Ascending aorta (tissue), 2 donors: ENCODE measurements at places on chromosomes 2 and 18.

GRCh38 chr2:239958473-239958765 is 66.7 kb downstream of the NDUFA10 start:
- DNase-seq, result no peak

DNA sequence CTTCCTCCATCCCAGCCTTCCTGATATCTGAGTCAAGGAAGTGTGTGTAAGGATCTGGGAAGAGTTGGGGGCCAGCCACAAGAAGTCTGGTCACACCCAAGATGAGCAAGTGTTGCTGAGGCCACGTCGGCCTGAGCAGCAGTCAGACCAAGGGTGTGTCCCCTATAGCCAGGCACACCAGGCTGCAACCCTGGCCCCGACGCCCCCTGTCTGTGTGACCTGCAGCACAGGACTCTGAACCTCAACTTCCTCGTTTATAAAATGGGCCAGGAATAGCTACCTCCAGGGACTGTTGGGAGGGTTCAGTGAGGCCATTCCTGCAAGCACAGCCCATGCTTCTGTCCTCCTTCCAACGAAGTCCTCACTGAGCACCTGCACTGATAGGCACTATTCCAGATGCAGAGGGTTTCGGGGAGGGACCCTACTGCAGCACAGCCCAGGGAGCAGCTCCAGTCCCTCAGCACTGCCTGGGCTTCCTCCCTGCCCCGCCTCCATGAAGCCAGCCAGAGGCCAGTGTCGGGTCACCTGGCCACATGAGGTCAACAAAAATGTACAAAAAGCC is 13.3 kb downstream of the LIMS2 start:
- peak; percentile 72 for DNase-seq

GRCh38 chr2:64785245-64785644 is 131.5 kb upstream of the SERTAD2 start:
- no peak for DNase-seq

DNA sequence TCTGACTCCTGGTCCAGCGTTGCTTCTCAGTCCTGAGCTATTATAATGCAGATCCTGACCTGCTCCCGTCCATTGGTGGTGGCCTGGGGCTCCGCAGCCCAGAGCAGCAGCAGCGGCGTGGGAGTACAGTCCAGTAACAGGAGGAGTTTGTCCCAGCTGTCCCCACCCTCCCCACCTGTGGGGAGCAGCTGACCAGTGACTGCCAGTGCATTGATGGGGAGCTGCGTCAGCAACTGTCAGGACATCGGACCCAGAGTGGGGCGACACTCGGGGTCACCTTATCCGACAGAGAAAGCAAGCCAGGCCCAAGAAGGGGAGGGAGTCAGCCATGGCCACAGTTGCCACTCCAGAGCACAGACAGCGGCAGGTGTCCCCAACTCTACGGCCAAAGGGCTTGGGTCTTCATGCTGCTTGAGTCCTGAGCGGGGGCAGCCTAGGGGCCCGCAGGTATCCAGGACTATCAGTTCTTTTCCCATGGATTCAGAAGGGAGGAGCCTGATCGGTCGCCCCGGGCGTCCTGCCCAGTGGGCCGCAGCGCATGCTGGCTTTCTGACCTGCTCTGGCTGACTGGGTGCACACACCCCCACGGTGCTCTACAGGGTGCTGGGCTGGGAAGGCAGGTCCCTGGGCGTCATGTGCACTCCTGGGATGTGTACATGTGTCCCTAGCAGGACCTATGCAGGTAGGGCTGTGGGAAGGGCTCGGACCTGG is 29.7 kb downstream of the DNMT3A start:
- no peak for DNase-seq

GRCh38 chr2:197205585-197206215 is 104.9 kb downstream of the ANKRD44 start:
- DNase-seq, result no peak

DNA sequence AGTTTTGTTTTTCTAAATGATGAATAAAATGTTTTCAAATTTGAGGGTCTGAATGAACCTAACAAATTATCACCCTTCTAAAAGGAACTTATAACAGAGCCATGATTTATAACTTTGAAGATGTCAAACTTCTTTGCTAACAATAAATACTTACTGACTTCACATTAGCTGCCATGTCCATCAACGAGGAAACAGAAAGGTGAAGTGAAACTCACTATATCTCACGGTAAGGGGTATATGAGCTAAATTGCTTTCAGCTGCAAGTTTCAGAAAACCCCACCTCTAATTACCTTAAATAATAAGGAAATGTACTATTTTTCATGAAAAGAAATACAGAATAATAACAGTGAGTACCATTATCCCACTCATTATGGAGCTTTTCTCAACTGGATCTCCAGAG is 350.8 kb upstream of the NT5C1B start:
- DNase-seq, result no peak

GRCh38 chr2:138516030-138516704 is 14.6 kb downstream of the SPOPL start:
- no peak for DNase-seq

- no peak for DNase-seq
These were observed 1191.0 kb upstream of the LRRTM1 start for GRCh38 chr2:81495556-81495955.

DNA sequence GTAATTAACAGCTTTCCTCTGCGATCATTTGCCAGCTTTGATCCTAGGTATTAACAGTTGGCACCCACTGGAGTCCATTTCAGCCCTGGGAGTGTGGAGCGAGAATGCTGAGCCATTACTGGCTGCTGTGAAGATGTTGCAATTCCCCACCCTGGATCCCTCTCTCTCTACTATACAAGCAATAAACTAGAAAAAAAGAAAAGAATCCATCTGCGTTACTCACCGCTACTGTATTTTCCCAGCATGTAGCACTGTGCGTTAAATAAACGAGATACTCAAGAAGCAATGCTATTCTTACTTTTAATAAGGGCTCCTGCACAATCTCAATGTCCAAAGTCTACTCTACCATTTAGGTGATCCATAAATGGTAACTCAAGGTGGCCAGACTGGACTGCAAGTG is 8.5 kb downstream of the RTTN start:
- no peak for DNase-seq

DNA sequence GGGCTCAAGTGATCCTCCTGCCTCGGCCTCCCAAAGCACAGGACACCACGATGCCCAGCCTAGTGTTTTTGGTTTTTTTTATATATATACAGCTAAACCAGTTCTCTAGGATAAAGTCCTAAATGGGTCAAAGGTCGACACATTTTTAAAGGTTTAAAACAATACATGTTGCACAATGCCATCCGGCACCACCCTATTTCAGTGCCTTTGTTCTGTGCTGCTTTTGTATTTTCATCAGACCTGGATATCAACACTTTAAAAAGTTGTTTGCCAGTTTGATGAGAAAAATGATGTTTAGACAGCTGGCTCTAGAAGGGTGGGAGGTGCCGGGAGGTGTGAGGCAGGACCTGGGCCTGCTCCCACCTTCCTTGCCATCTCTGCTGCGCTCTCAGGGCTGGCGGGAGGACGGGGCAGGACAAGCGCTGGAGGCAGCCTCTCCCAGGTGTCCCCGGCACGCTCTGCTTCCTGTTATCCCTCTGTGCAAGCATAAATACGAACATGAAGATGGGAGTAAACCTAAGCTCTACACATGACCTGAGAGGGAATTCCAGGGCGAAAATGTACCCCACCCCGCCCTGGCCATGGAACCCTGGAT is 103.7 kb downstream of the HS6ST1 start:
- no peak for DNase-seq

GRCh38 chr2:151727593-151728552 is 6.4 kb downstream of the NEB start:
- no peak for DNase-seq

DNA sequence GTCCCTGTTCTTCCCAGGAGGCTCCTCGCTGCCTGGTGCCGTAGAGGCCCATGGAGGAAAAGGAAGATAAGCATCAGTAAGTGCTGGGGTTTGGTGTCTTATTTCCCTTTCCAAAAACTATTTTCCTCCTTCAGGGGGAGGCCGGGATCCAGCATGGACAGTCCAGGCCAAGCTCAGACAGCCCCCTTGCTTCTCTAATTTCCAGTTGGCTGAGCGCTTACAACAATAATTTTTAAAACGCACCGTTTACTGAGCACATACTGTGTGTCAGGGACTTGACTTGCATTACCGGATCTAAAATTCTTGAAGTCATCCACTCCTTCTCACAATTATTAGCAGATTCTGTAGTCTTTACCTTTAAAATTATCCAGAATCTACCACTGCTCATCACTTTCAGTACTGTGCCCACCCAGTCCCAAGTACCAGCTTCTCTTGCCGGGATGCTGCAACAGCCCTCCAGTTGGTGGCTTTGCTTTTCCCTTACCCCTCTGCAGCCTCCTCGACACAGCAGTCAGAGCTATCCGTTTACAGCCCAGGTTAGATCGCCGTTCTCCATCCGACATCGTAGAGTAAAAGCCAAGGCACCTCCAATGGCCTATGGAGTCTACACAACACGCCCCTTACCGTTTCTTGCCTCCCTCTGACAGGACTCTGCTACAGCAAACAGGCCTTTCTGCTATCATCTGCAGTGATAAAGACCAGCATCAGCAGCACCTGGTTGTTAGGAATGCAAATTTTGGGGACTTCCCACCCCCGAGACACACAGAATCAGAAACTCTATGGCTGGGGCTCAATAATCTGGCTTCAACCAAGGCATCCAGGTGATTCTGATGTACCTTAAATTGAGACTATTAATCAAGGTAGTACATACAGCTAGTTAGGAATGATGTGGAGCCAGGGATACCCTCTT is 75.2 kb upstream of the TSPYL6 start:
- no peak for DNase-seq

GRCh38 chr2:173574324-173575112 is 219.8 kb downstream of the CDCA7 start:
- no peak for DNase-seq

DNA sequence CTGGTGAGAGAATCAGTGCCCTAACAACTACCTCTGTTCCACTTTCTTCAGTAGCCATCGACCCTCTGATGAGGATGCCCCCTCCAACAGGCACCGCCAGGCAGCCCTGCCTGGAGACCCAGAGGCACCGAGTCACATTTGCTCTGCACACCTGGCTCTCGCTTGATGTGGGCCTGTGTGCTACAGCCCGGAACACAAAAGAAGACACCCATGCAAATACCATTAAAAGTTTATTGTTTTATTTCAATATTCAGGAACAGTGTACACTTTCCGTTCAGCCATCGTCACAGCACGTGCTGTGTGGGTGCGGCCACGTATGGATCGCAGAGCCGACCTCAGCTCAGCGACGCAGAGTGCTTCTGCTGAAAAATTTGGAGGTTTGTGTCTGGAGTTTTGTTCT is 154.0 kb downstream of the MBP start:
- DNase-seq, result peak; percentile 25

DNA sequence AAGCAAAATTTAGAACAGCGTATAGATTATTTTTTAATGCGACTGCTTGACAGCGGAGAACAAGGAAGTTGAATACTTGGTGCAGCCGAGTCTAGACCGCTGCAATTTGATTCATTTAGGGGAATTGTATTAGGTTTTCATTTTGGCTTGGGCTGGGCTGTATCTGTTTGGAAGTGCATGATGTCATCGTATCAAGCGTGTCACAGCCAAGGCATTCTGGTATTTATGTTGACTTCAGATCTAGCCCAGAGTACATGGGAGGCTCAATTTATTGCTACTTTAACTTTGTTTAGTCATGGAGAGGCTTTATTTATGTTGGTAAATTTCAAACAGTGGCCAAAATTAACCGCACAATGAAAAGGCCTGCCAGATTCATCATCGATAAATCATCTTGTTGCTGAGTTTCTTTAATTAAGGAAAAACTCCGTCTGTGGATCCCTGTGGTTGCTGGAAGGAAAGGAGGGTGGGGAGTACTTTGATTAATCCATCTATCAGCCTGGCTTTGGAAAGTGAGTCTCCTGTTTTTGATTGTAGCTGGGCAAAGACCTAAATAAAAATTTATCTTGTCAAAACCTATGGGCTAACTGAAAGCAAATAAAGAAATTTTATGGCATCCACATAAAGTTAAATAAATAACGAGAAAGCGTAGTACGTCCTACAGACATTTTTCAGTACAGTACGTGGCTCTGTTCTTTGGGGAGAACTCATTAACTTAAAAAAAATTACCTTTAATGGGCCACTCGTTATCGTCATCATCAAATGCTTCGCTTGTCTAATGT is 230.4 kb upstream of the SPRED2 start:
- DNase-seq, result no peak

GRCh38 chr2:12584338-12584737 is 132.4 kb upstream of the TRIB2 start:
- no peak for DNase-seq

DNA sequence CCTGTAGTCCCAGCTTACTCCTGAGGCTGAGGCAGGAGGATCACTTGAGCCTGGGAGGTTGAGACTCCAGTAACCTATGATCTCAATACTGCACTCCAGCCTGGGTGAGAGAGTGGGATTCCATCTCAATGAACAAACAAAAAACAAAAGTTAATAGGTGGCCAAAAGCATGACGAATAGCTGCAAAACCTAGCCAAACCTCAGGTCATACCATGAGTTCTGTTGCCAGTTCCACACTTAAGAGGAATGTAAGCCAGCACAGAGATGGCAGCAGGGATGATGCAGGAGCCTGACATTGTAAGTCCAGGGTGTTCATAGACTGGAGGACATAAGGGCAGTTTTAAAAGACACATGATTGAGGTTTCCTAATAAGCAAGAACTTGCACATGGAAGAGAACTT is 55.3 kb upstream of the RMDN2 start:
- no peak for DNase-seq

- no peak for DNase-seq
These were observed 181.2 kb downstream of the NR4A2 start for GRCh38 chr2:156151351-156151750.

GRCh38 chr2:67798541-67799160 is 264.2 kb downstream of the C1D start:
- no peak for DNase-seq

GRCh38 chr2:106307860-106308259 is 113.8 kb upstream of the UXS1 start:
- no peak for DNase-seq

DNA sequence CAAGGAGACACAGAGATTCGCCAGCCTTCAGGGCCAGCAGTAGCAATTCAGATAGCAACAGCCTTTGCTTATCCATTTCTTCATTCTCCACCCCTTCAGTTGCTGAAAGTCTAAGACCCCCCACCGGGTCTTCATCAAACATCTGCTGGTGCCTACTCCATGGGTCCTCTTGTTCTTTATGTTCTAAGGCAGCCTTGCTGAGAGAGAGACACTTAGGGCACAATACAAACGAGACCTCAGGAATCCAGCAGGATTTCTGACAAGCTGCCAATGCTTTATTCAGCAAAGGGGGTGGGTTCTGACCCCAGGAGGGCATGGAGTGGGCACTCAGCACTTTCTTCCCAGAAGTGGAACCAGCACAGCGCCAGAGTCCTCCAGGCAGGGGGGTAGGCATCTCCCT is 36.2 kb upstream of the CNGA3 start:
- DNase-seq, result no peak
